ENCODE measurements at places on chromosomes 3 and 15.

- no peak for DNase-seq
Observed at GRCh38 chr3:8659242-8659641, 14.6 kb upstream of the SSUH2 start.

- DNase-seq = no peak
Observed at GRCh38 chr15:69753867-69754266, 301.2 kb downstream of the RPLP1 start.

- DNase-seq = no peak
Observed at GRCh38 chr3:52200981-52201679, 3.2 kb downstream of the ALAS1 start.

DNA sequence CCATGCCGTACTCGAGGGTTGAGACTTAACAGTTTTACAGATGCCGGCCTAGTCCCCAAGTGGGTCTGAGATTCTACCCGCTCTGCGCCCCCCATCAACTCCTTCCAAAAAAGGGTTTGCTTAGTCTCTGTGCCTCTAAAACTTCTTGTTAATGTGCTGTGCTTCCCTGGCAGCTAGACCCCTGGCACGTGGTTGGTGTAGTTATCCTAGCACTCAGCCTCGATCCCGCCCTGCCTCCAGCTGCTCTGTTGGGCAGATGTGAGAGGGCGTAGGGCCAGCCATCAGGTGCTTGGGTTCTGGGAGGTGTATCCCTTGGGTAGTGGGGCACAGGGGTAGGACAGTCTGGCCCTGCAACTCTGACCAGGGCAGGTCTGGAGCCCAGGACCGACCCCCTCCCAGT lies 79.5 kb downstream of the FBLN2 start:
- DNase-seq = no peak

DNA sequence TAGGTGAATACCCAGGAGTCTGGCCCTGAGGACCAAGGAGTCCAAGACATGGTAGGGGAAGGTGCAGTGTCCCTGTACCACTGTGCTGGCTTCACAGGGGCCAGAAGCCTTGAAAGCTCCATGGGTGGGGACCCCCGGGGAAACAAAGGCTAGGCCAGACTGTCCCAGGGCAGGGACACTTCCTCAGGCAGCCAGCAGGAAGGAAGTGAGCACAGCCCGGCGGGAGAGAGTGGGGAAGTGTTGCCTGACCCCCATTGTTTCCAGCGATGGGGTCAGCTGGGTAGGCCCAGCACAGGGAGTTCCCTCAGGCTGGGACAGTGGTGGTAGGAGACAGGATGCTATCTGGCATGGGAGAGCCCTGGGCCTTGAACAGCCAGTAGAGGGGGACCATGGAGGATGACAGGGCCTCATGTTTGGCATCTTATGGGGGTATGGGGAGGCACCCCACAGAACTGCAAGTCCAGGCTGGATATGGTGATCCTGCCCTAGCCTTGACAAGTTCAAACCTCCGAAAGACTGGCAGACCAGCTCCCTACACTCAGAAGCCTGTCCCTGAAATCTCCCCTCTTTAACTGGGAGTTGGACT lies 1.2 kb upstream of the HYAL2 start:
- no peak for DNase-seq

- no peak for DNase-seq
Observed at GRCh38 chr3:177287231-177287630, 89.9 kb upstream of the TBL1XR1 start.

DNA sequence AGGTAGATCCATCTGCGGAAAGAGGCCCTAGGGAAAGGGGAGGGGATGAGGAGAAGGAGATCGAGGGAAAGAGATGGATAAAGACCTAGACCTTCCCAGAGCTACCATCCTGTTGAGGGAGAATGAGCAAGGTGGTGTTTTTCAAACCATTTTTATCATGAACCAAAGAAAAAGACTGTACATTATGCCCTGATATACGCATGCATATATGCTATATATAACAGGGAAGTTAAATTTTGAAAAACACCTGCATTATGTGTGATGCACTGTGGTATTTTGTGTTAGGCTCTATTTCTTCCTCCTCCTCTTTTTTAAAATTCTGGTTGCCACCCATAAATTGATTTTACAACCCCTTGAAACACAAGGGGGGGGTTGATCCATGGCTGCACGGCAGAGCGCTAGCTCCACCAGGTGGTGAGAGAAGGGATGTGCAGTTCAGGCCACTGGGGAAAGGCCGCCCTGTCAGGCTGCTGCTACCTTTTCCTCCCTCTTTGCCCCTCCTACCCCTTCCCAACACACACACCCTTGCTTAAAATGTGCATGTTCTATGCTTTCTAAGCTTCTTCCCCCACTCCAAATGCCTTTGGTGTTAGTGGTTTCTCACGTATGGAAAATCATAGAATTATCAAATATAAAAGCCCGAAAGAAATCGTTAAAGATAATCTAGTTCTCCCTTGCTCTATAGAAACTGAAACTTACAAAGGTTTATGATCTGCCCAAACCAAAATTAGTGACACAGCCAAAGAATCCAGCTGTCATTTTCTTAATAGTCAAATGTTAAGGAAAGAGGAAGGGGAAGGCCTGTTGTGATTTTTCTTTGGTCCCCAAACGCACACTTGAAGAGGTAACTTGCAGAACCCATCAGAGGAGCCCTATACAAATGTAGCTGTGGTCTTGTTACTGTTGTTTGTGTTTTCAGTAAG lies 262.0 kb upstream of the UMPS start:
- peak; percentile 46 for DNase-seq

GRCh38 chr15:92670621-92671020 lies 15.0 kb upstream of the FAM174B start:
- DNase-seq = no peak

- no peak for DNase-seq
Observed at GRCh38 chr3:143806038-143806437, 42.2 kb downstream of the SLC9A9 start.

DNA sequence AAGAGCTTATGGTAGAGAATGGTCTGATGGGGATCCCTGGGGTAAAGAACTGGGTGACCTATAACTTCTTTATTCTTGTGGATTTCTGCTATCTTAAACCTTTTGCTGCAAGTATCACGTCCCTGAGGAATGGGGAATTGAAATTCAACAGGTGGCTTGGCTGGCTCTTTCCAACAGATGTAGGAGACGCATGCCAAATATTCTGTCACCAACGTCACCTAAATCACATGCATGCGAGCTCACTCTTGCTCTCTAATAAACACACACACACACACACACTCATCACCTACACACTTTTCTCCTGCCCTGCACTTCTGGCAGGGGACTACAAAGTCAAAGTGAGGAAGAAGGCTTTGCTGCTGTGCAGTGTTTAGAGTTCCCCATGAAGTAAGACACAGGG lies 145.8 kb upstream of the NECTIN3 start:
- no peak for DNase-seq

GRCh38 chr3:192188218-192188835 lies 539.0 kb downstream of the FGF12 start:
- peak; percentile 72 for DNase-seq

DNA sequence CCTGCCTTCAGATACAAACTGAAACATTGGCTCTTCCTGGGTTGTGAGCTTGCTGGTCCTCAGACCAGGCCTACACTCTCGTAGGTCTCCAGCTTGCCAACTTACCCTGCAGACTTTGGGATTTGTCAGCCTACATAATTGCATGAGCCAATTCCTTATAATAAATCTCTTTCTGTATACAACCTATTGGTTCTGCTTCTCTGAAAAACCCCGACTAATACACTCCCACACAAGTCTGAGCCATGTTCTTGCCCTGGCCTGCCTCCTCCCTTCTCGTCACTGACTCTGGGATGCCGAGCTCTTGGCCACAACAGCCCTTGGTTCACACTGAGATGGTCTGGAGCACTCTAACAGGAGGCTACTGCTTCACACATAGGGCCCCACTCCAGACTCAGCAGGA lies 9.5 kb downstream of the CYP19A1 start:
- DNase-seq = no peak

GRCh38 chr3:23740517-23740965 lies 65.2 kb upstream of the UBE2E1 start:
- DNase-seq = peak; percentile 59

DNA sequence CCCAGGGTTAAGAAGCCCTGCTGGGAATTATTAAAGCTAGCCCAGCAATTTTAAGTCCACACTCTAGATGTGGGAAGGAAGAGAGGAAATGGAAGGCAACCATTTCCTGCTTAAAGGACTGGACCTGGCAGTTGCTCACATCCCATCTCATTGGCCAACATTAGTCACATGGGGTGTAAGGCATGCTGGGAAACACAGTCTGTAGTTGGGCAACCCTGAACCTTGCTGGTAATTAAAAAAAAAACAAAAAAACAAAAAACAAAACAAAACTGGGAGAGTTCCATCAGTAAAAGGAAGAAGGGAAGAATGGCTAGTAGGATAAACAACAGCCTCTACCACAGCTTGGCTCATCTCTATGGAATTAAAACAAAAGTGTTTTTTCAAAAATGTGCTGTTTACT lies 136.0 kb downstream of the VGLL4 start:
- DNase-seq = no peak

GRCh38 chr15:78804391-78804792 lies 6.9 kb downstream of the ADAMTS7 start:
- no peak for DNase-seq
